Mucosa of descending colon (tissue), 3 donors: ENCODE measurements at places on chromosomes 5 and 9. TPM values are rescaled to one million over a fixed set of nuclear protein-coding genes. Genes with fewer than 3 reads are reported as not detected.

SPEF2 gene
- 4.2 TPM for total RNA-seq

C9orf50 gene
- not detected for total RNA-seq

NFIB gene
- 85.5 TPM for total RNA-seq

NSG2 gene
- total RNA-seq = 1.3 TPM

- DNase-seq = no peak
These were observed 79.4 kb downstream of the SLC1A3 start for GRCh38 chr5:36685631-36686288.

GRCh38 chr5:137192293-137192743, 306.8 kb downstream of the SPOCK1 start:
- no peak for DNase-seq

- DNase-seq = no peak
These were observed 65.1 kb downstream of the MACROH2A1 start for GRCh38 chr5:135333732-135334515.

DNA sequence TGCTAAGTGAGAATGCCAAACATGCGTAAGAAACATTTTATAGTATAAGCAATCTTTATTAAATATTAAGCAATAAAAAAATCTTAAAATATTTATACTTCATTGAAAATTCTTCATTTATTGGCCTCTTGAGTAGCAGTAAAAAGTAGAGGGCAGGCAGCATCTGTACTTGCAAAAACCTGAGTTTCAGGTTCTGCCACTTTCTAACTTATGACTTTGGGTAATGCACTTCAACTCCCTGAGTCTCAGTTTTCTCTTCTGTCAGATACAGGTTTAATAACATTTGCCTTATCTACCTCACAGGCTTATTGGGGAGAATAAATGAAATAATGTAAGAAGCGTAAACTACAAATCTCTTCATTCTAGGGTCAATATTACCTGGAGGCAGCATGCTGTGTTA, 19.8 kb upstream of the MCTP1 start:
- DNase-seq = no peak
